ENCODE measurements at places on chromosomes 16 and 17.
A peak's percentile ranks its signal among the peaks of the same experiment; 100 is the strongest.

- no peak for DNase-seq
These were observed 56.6 kb downstream of the ESRP2 start for GRCh38 chr16:68179196-68179795.

DNA sequence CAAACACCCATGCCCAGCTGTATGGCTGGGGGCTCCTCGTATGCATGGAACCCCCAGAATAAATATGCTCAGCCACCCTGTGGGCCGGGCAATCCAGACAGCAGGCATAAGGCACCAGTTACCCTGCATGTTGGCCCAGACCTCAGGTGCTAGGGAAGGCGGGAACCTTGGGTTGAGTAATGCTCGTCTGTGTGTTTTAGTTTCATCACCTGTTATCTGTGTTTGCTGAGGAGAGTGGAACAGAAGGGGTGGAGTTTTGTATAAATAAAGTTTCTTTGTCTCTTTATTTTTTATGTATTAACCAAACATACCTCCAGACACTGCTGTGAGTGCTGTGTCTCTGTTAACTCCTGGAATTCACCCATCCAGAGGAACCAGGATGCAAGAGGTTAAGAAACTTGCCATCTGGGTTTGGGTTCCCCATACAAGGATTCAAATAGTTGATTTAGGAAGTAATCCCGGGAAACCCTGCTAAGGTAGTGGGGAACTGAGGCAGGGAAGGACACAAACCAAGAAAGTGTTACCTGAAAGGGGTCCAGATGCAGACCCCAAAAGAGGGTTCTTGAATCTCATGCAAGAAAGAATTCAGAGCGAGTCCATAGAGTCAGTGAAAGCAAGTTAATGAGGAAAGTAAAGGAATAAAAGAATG, 37.4 kb upstream of the IL21R start:
- no peak for DNase-seq

DNA sequence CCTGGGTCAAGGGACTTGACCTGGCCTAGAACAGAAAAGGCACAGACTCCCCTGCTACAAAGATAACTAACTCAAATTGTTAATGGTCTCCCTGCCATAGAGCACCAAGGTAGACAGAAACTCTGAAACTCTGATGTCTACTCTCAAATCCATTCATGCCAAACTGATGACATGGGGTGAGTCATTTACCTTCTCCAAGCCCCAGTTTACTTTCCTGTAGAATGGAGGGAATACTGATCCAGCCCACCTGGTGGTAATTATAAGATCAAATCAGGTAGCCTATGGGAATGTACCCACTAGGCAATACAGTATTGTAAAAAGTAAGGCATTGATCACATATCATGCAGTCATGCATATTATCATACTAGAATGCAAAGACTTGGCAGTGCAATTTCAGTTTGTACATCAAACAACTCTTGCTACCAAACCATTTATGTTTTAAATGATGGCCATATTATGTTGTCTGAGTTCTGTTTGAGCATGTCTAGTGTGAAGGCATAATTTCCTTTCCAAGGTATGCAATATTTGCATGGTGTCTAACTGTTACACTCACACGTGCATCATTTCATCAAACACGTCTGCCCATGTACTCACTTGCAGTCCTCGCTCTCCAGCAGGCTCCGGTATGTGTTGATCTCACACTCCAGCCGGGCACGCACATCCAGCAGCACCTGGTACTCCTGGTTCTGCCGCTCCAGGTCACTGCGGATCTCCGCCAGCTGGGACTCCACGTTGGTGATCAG, 3.0 kb downstream of the KRT31 start:
- no peak for DNase-seq

- DNase-seq, result no peak
These were observed 3.4 kb upstream of the SMPD3 start for GRCh38 chr16:68451676-68452075.

- DNase-seq, result no peak
These were observed 6.9 kb downstream of the RDM1 start for GRCh38 chr17:35923609-35924114.

DNA sequence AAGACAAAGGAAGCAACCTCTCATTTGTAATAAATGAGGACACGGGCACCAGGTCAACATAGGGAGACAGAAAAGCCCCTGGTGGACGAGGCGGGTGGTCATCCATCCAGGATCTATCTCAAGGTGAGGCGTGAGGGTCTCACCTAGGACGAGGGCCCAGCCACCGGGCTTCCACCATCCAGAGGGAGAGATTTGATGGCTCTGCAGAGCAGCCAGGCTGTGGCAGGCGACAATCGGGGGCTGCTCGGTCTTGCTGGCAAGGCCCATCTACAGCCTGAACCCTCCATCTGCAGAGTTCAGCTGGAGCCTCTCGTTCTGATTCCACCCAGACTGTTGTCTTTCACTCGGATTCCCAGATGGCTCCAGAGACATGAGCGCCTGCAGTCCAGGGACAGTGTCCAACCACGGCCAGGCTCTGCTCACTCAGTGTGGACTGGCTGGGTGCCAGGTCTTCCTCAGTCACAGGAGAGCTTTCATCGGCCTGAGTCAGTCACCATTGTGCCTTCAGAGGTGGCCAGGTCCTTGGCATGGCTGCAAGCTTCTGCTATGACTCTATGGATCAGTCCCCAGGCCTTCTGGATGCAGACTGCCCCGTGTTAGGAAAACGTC, 5.9 kb downstream of the LITAFD start:
- DNase-seq, result peak; percentile 94

DNA sequence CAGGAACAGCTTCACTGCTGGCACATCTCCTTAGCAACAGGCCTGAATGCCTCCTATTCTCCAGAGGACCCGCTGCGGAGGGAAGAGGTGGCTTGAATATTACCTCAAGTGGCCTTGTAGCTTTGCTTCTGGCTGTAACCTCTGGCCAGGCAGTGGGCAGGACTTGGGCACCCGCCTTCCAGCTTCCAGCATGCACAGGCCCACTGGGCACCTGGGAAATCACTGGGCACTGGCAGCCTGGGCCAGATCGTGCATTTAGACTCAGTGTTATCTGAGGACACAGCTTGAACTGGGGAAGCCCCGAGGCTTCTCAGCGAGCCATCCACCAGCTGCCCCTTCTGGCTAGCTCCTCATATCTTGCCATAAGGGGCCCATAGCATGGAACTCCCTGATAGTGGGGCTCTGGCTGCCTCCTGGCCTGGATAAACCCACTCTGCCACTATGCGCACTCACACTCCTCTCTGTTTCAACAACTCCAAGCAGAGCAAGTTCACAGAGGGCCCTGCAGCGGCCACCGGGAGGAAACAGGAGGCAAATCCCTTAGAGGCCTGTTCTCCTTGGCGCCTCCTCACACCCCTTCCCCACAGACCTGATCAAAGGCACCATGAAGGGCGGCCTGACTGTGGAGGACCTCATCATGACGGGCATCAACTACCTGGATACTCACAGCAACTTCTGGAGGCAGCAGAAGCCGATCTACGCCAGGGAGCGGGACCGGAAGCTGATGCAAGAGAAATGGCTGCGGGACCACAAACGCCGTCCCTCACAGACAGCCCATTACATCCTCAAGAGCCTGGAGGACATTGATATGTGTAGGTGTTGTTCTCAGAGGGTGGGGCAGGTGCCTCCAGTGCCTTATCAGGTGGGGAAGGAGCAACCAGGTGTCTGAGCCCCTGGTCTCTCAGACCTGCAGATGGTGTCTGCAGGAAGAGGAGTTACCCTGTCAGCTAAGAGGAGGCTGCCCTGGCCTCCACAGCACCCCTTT, 7.8 kb downstream of the ODAD4 start:
- no peak for DNase-seq

GRCh38 chr17:45437465-45438283, 5.0 kb upstream of the ARHGAP27 start:
- no peak for DNase-seq

DNA sequence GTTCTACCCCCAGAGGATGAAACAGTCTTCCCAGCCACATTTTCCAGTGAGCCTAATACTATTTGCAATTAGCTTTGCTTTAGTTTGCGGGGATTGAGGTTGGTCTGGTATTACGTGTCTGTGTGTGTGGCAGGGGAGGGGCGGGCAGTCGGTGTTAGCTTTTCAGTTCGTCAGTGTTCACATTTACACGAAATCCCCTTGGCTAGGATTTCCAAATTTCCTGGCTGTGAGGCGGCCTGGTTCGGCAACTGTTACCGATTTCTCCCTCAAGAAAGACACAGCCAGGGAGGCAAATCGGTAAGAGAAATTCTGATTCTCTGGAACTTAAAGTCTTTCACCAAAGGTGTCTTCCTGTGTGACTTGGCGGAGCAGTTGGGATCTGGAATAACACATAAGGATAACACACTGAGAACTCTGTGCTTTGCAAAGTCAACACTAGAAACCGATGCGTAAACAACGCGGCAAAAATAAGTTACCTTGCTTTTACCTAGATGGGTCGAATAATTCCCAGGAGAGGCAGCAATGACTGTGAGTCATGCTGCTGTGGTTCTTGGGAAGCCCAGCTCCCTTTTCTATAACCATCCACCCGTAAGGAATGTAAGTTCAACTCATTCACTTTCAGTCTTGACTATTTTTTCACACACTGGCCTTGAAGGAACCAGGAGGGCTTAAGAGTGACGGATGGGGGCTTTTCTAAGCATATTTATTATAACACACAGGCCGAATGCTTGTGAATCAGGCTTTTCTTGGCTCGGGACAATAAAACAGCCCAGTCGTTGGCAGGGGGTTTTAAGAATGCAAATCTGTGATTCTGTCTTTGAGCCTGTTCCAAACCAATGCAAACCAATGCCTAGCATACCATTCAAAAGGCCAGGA, 24.2 kb downstream of the GPRC5B start:
- DNase-seq, result no peak

Data from cerebellar nuclear complex (tissue), 1 donor.